Endodermal cell (in vitro differentiated cells): ENCODE measurements at places on chromosomes 3 and 15. TPM values are rescaled to one million over a fixed set of nuclear protein-coding genes. Genes with fewer than 3 reads are reported as not detected.
A peak's percentile ranks its signal among the peaks of the same experiment; 100 is the strongest.

DNA sequence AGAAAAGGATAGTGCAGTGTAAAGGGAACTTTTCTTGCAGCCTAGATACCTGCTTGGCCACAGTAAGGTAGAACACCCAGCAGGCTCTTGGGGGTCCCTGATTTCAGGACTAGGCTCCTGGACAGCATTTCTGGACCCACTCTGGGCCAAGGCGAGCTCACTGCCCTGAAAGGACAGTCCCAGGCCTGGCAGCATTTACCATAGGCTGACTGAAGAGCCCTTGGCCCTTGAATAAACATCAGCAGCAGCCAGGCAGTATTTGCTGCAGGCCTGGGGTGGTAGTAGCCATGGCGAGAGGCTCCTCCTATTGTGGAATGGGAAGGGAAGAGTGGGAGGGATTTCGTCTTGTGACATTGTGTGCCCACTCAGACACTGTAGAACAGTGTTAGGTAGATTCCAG lies 529.2 kb downstream of the TUSC7 start:
- H3K4me1 ChIP-seq = no peaks in the 10 kb centered on the region
- H3K27ac ChIP-seq = no peak overlapping the region
- no peaks in the 10 kb centered on the region for H3K36me3 ChIP-seq

- no peaks in the 10 kb centered on the region for H3K27me3 ChIP-seq
- no peaks in the 10 kb centered on the region for H3K4me1 ChIP-seq
- no peak overlapping the region for H3K27ac ChIP-seq
- H3K36me3 ChIP-seq = no peaks in the 10 kb centered on the region
- H3K4me3 ChIP-seq = no peak overlapping the region
Observed at GRCh38 chr3:119187266-119187665, 13.9 kb downstream of the UPK1B start.

DNA sequence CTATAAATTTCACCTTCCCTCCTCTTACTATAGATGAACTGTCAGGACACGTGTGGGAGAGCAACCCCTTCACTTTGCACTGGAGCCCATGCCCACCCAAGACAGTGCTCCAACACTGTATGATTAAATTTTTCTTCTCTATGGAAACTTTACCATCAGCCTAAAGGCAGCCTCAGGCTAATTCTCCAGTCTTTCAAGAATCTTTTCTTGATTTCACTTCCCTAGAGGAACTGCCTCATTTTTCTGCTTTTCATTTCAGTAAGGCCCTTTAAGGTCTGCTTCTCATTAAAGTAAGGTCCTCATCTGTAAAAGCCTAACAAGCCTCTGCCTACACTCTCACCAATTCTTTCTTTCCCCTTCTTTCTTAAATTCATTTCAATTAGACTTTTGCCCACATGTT lies 137.3 kb downstream of the KCNMB2 start:
- no peak overlapping the region for H3K4me3 ChIP-seq
- H3K4me1 ChIP-seq = no peaks in the 10 kb centered on the region

GRCh38 chr3:110576960-110577359 lies 494.7 kb upstream of the NECTIN3 start:
- peak overlapping the region; percentile 3 for H3K27ac ChIP-seq
- DNase-seq = peak; percentile 79
- H3K36me3 ChIP-seq = no peaks in the 10 kb centered on the region

Gene STXBP5L
- 1.7 to 4.8 TPM (median 3.6 TPM) in 3 replicates for total RNA-seq

DNA sequence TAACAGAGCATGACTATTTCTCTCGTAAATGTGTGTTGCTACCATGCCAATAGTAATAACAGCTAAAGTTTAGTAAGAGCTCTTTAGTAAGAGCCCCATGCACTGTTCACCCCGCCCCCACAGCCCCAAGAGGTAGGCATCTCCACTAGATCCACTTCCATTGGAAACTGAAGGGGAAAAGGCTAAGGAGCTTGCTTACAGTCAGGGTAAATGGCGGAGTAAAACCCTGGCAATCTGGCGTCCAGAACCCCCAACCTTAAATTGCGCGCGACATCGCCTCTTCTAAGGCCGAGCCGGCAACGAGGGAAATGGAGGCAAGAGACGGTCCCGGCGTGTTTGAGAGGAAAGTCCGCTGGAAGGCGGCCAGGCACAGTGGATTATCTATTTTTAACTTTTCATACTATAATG lies 654 bp upstream of the C3orf38 start:
- H3K36me3 ChIP-seq = peaks cover 10% of the 10 kb centered on the region
- H3K27ac ChIP-seq = no peak overlapping the region
- peak overlapping the region; percentile 95 for H3K4me3 ChIP-seq
- no peak for DNase-seq
- H3K4me1 ChIP-seq = peaks cover 3% of the 10 kb centered on the region

DNA sequence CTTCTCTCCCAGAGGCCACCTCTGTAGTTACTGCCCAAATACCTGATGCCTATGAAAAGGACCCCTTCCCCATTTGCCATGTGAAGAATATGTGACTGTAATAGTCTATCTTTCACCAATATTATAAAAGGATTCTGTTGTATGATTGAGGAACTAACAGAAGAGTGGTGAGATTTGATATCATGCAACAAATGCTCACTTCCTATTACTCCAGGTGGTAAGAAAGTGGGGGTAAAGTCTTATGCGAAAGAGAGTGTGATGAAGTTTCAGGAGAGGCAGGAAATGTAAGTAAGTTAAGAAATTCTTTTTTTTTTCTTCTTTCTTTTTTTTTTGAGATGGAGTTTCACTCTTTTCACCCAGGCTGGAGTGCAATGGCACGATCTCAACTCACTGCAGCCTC lies 24.4 kb upstream of the RAP2B start:
- no peak for DNase-seq
- no peak overlapping the region for H3K4me3 ChIP-seq
- no peaks in the 10 kb centered on the region for H3K4me1 ChIP-seq
- no peaks in the 10 kb centered on the region for H3K27me3 ChIP-seq
- no peaks in the 10 kb centered on the region for H3K36me3 ChIP-seq

Gene CHDH
- 8.0 to 21.4 TPM (median 21.2 TPM) in 3 replicates for total RNA-seq

DNA sequence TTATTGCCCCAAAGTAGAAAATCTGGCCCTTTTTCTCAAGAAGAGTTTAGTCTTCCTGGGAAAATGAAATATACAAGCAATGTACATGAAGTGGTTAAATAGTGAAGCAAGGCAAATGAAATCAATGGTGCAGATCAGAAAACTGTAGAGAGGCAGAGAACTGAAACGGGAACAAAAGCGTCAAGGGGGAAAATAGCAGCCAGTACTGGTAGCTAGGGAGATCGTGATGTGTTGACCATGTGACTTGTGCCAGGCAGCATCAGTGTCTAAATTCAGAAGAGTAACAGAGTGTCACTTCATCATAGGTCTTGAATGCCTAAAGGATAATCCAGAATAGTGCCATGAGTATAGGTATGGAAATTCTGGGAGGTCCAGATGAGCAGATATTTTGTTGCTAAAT lies 163.1 kb downstream of the CHL1 start:
- DNase-seq = no peak
- H3K4me3 ChIP-seq = no peak overlapping the region
- H3K4me1 ChIP-seq = no peaks in the 10 kb centered on the region
- no peak overlapping the region for H3K27ac ChIP-seq

Gene TRPM1
- not detected in 2 replicates for total RNA-seq

DNA sequence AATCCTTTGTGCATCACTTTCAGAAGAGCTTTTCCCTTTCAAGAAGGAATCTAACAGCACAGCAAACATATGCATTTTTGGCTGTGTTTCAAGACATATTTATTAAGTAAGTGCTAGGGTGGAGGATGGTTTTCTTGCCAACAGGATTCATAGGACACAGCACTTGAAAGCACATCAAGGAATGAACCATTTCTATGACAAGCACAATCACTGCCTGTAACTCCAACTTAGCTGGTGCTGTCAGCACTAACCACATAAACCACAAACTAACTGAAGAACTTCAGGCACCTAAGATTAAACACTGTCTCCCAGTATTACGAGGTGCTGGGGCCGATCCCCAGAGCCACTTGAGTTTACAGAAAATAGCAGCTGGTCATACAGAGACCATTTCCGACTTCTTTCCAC lies 35.4 kb upstream of the SPRED1 start:
- no peaks in the 10 kb centered on the region for H3K36me3 ChIP-seq
- peaks cover 6% of the 10 kb centered on the region for H3K27me3 ChIP-seq
- H3K4me3 ChIP-seq = no peak overlapping the region
- DNase-seq = no peak
- H3K4me1 ChIP-seq = no peaks in the 10 kb centered on the region
- H3K27ac ChIP-seq = no peak overlapping the region

DNA sequence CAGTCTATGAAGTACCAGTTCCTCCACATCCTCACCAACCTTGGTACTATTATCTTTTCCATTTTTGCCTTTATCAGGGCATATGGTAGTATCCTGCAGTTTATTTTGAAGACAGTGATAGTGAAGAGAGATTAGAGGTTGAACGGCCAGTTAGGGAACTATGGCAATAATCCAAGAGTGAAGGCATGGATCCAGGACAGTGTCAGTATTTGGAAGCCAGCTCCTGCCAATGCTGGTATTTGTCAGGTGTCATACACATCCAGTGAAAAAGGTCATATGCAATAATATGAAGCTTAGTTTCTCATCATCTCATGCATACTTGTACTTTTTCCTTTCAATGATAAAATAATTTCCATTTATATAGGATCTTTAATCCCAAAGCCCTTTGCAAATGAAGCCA lies 56.8 kb upstream of the KCNMB2 start:
- no peaks in the 10 kb centered on the region for H3K4me1 ChIP-seq
- no peak overlapping the region for H3K27ac ChIP-seq
- DNase-seq = no peak
- no peaks in the 10 kb centered on the region for H3K36me3 ChIP-seq
- peaks cover 34% of the 10 kb centered on the region for H3K27me3 ChIP-seq

Gene CIB2
- 41.7 and 44.4 TPM in 2 replicates for total RNA-seq

DNA sequence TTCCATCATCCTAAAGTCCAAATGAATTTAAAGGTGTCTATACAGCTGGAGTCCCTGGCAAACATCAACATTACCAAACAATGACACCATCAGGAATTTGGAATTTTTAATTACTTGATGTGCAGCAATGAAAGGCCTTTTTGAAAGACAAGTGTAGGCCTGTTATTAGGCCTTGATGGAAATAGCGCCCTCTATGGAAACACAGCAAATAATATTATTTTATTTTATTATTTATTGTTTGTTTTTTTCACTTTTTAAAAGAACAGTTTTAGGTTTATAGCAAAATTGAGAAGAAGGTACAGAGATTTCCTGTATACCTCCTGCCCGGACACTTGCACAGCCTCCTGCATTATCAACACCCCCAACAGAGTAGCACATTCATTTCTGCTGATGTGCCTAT lies 18.1 kb upstream of the OR5AC2 start:
- DNase-seq = no peak
- H3K4me1 ChIP-seq = no peaks in the 10 kb centered on the region
- H3K27me3 ChIP-seq = no peaks in the 10 kb centered on the region
- H3K27ac ChIP-seq = no peak overlapping the region

- H3K4me3 ChIP-seq = no peak overlapping the region
- no peaks in the 10 kb centered on the region for H3K36me3 ChIP-seq
- no peaks in the 10 kb centered on the region for H3K27me3 ChIP-seq
- H3K4me1 ChIP-seq = no peaks in the 10 kb centered on the region
- no peak overlapping the region for H3K27ac ChIP-seq
Observed at GRCh38 chr15:81301815-81302399, 22.0 kb downstream of the STARD5 start.

DNA sequence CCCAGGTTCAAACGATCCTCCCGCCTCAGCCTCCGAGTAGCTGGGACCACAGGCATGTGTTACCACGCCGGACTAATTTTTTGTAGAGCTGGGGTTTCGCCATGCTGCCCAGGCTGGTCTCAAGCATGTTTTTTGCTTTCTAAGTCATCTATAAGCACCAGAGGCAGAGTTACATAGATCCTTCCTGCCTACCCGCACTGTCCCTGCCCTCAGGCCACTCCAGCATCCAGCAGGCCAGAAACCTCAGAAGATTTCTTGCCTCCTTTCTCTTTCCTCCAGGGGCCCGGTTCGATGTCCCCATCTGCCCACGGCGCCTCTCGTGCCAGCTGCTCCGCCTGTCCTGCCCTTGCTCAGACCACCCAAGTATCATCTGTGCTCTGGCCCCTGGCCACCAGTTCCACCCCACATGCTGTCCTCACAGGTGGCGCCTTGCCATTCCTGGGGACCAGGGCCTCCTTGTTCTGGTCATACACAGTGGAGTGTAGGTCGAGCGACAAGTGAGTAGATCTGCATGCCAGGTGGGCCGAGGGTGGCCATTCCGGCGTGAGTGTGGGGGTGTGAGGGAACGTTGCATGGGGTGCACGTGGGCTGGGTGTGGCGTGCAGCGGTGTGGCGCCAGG lies 27.3 kb downstream of the KLHDC8B start:
- no peak overlapping the region for H3K27ac ChIP-seq
- H3K36me3 ChIP-seq = no peaks in the 10 kb centered on the region
- no peak overlapping the region for H3K4me3 ChIP-seq
- H3K27me3 ChIP-seq = no peaks in the 10 kb centered on the region

GRCh38 chr3:119600732-119601131 lies 3.0 kb downstream of the PLA1A start:
- H3K4me3 ChIP-seq = no peak overlapping the region
- H3K4me1 ChIP-seq = peaks cover 8% of the 10 kb centered on the region
- no peaks in the 10 kb centered on the region for H3K27me3 ChIP-seq
- no peaks in the 10 kb centered on the region for H3K36me3 ChIP-seq

- no peaks in the 10 kb centered on the region for H3K27me3 ChIP-seq
- DNase-seq = no peak
- no peaks in the 10 kb centered on the region for H3K4me1 ChIP-seq
- H3K27ac ChIP-seq = peak overlapping the region; percentile 90
Observed at GRCh38 chr3:161221806-161222600, 892 bp downstream of the NMD3 start.

DNA sequence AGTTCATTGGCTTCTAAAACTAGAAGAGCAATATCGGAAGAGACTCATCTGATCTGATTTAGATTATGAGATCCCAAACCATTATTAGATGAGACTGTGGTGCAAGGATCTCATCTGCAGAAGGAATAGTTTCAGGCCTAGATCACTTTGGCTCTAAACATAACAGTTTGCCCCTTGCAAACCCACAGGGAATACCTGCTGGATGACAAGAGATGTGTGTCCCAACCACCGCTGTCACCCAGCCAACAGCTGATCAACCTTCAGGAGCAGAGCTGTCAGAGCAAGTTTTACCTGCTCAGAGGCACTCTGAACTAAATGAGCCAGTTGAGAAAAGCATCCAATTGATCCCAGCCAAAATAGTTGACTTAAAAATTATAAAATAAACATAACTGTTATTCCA lies 64.0 kb upstream of the ST3GAL6 start:
- H3K27ac ChIP-seq = no peak overlapping the region
- H3K4me1 ChIP-seq = no peaks in the 10 kb centered on the region
- no peak overlapping the region for H3K4me3 ChIP-seq
- DNase-seq = no peak
- peaks cover 44% of the 10 kb centered on the region for H3K27me3 ChIP-seq

GRCh38 chr3:109640146-109640652 lies 302.9 kb upstream of the DPPA4 start:
- H3K4me1 ChIP-seq = no peaks in the 10 kb centered on the region
- no peak overlapping the region for H3K4me3 ChIP-seq
- no peaks in the 10 kb centered on the region for H3K36me3 ChIP-seq
- H3K27me3 ChIP-seq = no peaks in the 10 kb centered on the region
- DNase-seq = no peak
